Activated CD4-positive, alpha-beta T cell treated with anti-CD3 and anti-CD28 coated beads, Interleukin-2, amount 50 U/mL, for 24 hours (primary cell): ENCODE measurements at places on chromosomes 1 and 21.

- DNase-seq, result no peak
These were observed 9.7 kb upstream of the WARS2 start for GRCh38 chr1:119150150-119150549.

DNA sequence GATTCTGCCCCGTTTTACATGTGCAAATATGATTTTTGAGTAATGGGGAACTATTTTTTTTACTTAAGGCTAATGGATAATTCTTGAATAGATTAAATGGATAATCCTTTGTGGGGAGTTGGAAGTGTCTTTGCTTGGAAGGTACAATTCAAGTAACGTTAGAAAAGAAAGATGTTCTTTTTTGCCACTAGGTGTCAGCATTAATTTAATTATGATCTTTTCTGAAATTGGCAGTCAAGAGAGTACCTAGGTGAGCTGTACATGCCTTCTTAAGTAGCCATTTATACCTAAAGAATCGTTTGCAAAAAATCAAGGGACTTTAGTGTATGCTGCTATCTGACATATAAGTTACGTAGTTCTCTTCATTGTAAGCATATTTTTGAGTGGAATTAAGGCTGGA is 2.2 kb downstream of the FBXO28 start:
- DNase-seq, result no peak

DNA sequence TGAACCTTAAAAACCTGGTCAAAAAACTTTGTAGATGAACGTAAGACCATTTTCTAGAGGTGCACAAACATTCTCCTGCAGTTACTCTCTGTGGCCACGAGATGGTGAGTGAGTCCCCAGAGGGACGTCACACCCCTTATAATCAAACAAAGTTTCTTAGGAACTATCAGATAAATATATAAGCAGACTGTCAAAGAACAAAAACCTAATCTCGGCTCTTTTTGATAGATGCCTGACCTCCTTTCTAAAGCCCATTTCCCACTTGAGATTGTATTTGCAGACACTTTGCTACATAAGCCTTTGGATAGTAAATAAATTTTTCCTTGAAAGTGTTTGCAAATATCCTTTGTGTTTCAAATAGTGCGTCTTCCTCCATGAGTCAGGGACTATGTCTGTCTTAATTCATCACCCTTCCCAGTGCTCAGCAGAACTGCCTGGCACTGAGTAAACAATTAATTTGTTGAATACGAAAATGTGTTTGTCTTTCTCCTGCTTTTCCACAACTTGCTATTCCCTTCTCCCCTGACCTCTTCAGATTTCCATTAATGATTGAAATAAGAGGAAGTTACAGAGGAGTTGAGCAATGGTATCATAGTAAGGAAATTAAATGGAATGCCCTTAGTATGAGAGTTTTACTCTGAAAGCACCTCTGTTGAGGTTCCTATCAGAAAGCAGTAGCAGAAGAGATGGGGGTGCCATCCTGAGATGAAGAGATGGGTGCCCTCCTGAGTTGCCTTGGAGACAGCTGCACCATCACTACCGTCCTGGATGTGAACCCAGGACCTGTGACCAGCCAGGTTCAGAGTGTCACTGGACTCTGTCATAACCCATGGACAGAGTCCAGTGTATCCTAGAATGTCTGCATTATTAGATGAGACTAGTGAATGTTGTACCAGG is 57.8 kb upstream of the RAVER2 start:
- DNase-seq, result no peak

DNA sequence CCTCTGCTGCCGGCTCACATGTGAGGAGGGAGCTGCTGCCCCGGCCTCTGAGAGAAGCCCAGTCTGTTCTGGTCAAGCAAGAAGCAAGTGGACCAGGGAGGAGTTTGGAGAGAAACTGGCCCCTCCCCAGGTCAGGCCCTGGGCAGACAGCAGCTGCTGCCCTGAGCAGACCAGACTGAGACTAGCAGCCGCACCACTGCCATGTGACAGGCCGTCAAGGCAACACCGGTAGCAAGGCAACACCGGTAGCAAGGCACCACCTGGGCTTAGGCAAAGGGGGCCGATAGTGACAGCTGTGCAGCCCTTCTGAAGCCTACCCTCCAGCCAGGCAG is 50.3 kb downstream of the ARHGEF16 start:
- no peak for DNase-seq

- DNase-seq, result no peak
These were observed 37.8 kb upstream of the GBP5 start for GRCh38 chr1:89310505-89310904.
